Right hindlimb (tissue), 1 donor: ENCODE measurements at places on chromosomes 13 and 19.

DNA sequence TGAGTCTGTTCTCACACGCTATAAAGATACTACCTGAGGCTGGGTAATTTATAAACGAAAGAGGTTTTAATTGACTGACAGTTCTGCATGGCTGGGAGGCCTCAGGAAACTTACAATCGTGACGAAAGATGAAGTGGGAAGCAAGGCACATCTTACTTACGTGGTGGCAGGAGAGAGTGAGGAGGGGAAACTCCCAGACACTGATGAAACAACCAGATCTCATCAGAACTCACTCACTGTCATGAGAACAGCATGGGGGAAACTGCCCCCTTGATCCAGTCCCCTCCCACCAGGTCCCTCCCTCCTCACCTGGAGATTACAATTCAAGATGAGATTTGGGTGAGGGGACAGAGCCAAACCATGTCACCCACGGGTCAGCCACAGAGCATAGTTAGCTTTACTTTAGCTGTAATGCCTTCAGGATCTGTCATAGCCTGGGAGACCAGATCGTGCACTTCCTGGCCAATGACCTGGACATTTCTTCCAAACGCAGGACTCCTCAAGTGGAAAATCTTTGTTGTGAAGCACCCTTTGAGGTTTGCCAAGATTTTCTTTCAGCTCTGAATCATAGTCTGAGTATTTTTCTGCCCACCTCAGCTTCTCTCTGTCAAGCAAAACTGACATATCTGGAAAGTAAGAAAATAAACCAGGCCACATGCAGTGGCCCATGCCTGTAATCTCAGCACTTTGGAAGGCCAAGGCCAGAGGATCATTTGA lies 25.2 kb upstream of the HIF3A start:
- DNase-seq = no peak

GRCh38 chr19:51810223-51810622 lies 15.3 kb downstream of the FPR3 start:
- DNase-seq = no peak

DNA sequence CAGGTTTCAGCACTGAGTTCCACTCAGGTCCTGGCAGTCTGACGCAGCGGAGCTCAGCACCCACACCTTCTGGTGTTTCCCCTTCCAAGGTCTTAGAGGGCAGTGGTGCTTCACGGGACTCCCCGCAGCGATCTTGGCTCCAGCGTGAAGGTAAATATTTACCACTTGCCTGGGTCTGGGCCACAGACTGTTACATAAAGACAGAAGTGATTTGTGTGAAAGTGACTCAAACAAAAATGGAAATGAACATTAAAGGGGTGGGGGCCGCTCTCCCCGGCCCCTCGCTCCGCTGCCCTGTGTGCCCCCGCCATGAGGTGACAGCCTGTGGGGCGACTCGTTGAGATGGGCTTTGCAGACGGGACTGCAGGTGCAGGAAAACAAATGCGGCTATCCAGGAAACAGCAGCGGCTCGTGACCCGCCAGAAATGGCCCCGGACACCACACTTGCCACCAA lies 55.0 kb downstream of the GGACT start:
- DNase-seq = no peak

DNA sequence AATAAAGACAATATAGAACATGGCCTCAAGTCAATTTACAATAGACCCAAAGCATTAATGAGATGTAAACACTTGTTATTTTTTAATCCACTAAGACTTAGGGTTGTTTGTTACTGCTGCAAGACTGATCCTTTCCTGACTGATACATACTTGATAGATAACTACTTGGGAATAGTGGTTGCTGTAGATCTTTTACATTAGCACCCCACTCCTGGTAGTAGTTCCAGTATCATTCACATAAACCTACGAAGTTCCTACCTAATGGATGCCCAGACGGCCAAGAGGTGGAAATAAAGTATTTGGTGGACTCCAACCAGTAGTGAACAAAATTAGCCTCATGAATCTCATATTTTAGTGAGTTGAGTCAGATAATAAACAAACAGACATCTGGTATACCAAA lies 26.9 kb downstream of the ADGRE1 start:
- no peak for DNase-seq

GRCh38 chr19:54739587-54740497 lies 1.5 kb downstream of the KIR2DL3 start:
- no peak for DNase-seq

- no peak for DNase-seq
These were observed 47.0 kb downstream of the ESD start for GRCh38 chr13:46749951-46750350.

DNA sequence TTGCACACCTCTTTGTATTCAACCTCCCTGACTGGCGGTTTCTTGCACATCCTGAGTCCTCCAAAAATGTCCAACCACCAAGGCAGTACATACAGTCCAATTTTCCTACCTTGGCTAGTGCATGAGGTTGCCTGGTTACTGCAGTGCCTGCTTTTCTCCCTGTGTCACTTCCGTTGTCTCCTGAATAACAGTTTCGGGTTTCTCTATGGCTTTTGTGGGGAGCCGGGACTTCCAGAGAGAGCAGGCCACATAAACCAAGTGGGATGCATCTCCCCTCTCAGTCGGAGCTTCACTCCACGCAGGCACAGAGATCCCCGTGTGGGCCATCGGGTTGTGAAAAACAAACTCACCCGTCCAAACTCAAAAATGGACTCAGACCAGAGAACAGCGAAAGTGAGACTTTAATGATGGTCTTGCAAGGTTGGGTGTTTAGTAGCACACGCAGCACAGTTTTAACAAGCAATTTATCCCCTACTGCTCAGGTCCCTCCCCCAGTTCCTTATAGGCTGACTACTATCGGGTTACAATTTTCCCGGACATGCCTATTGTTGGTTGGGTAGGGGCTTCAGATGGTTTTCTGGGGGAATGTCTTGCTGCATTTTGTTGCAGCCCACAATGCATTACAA lies 173.1 kb downstream of the POU4F1 start:
- no peak for DNase-seq

- DNase-seq = no peak
These were observed 517.9 kb upstream of the PRR20A start for GRCh38 chr13:56622840-56623239.

- DNase-seq = no peak
These were observed 16.0 kb downstream of the ITM2B start for GRCh38 chr13:48249018-48249417.

- peak; percentile 75 for DNase-seq
These were observed 2.6 kb downstream of the POU2F2 start for GRCh38 chr19:42129399-42130253.

DNA sequence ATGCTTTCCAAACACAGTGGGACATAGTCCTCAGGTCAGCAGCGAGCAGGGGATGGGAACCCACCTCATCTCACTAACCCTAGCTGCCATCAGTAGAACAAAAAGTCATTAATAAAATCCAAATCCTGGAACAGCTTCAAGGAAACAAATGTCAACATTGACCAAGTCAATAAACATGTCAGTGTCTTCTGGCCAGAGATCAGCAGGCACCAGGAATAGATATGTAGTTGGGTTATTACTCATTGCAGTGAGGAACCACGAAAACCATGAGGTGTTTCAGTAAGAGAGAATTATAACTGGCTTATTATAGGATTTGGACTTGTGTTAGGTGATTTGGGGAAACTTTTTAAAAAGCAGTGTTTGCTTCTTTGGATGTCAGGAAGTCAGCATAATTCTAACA lies 17.1 kb upstream of the CD33 start:
- no peak for DNase-seq

DNA sequence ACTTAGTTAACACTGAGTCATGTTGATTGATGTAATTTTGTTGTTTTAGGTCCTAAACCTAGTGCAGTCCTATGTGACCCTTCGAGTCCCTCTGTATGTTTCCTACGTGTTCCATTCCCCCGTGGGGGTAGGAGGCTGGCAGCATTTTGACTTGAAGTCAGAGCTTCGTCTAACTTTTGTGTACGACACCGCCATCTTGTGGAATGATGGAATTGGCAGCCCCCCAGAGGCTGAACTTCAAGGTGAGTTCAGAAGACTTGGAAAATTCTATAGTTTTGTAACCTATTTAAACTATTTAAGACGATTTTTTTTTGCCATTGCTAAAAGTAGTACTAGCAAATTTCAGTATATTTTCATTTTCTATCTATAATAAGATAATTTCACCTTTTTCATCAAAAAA lies 117.9 kb downstream of the STOML3 start:
- peak; percentile 28 for DNase-seq

GRCh38 chr13:46605076-46605824 lies 52.3 kb downstream of the LRCH1 start:
- no peak for DNase-seq

DNA sequence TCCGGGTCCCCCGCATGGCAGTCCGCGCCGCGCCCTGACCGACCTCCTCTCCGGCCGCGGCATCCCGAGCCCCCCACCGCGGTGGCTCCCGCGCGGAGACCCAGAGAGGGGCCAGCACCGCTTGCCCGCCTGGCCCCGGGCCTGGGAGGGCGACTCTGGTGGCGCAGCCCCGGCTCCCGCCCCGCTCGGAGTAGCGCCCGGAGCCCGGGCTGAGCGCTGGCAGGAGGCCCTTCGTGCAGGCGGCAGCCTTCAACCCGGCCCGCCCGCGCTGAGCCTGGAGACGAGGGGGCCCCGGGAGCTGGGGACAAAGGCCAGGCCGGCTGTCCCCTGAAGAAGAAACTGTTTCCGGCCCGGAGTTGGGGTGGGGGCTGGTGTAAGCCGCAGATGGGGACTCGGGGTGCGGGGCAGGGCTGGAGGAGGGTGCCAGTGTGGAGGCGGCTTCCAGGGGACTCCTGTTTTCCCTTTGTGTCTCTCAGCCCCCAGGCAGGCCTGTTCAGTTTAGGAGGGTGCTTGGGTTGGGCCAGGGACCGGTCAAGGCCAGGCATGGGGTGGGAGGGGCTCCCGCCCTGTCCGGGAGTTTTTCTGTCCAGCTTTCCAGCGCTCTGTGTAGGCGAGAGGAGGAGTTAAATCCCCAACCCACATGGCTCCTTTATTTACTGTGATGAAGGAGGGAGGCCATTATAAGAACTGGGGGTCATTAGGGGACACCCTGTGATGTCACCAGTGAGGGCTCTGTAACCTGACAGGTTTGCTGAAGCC lies 935 bp downstream of the LRP3 start:
- peak; percentile 54 for DNase-seq

DNA sequence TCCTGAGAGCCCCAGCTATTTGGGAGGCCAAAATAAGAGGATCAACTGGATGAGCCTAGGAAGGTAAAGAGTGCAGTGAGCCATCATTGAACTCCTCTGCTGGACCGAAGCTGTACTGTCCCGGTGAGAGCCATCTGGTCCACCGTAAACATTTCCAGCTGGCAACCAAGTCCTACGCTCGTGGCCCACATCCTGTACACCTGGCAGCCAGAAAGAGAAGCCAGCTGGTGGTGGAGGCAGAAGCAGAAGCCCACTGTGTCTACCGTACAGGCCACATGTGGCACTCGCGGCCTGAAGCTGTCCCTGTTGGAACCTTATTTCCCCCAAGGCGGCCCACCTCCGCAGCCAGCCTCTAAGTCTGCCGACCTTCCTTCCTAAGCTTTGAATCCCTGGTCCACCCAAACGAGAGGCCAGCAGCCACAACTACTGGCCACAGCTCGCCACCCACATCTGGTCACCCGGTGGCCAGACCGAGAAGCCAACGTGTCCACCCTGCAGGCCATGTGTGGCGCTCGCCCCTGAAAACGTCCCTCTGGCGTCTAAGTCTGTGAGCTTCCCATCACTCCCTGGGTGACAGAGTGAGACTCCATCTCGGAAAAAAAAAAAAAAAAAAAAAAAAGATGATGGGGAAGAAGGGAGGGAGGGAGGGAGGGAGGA lies 14.2 kb upstream of the ZNF91 start:
- no peak for DNase-seq

DNA sequence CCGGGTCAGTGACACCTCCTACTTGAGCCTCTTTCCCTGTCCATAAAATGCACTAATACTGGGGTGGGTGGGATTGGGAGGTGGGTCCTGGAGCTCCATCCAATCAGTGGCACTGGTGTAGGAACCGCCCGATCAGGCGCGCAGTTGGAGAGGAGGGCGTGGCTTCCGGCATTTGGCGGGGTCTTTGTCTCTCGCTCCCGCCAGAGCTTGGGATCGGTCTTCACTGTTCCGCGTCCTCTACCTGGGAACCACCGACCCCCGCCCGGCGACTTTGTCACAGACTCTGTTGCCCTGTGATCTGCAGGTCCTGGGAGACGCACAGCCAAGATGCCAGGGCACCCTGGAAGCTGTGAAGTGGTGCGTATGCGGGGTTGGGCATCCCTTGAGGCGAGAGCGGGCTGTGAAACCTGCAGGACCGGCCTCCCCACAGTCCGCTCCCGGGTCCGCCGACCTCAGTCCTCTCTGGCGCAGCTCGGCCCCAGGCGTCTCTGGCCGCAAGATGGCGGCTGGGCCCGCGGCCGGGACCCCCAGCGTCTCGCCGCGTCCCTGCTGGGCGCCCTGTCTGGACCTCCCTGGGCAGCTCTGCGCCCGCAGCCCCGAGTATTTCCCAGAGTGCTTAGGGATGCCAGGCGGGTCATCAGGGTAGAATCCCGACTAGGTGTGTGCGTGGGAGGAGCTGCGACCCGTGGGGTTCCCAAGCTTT lies 41.6 kb upstream of the ZNF730 start:
- peak; percentile 86 for DNase-seq

- no peak for DNase-seq
These were observed 7.9 kb downstream of the PPP1R37 start for GRCh38 chr19:45100846-45101252.

- DNase-seq = no peak
These were observed 172.3 kb upstream of the KLF12 start for GRCh38 chr13:74306496-74306895.

GRCh38 chr13:65855242-65855805 lies 1374.8 kb downstream of the PCDH9 start:
- DNase-seq = no peak

GRCh38 chr19:29497686-29498436 lies 27.9 kb upstream of the VSTM2B start:
- DNase-seq = no peak

GRCh38 chr13:42064259-42064658 lies 15.8 kb downstream of the DGKH start:
- peak; percentile 25 for DNase-seq

DNA sequence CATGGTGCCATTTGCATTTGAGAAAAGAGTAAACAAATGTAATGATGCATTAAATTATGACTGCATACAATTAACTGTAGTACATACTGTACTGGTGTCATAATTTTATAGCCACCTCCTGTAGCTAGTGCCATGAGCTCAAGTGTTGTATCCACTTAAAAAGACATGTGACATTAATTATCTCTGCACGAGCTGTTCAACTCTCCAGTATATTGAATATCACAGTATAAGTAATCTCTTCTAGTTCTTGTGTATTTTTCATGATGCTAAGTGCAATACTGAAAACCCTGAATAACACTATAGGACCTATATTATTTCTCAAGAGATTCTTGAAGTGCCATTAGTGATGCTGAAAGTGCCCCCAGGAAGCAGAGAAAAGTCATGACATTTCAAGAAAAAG lies 387.3 kb downstream of the PCDH17 start:
- no peak for DNase-seq
